ENCODE measurements at places on chromosomes 12 and 14.

DNA sequence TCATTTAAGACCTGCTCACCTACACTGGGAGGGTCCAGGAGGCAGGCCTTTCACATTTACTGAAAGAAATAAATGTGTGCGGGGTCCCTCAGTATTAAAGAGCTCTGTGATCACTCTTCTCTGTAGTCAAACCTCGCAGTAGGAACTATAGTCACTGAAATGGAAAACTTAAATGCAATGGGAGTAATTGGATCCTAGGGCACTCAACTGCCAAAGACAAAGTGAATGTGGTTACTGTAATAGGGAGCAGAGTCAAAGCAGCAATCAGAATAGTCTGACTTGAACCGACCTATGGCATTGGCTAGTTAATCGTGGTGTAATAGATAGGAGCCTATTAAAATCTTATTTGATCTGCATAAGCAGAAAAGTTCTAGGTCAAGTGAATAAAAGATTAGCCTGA lies 26.6 kb upstream of the DYRK2 start:
- no peak for DNase-seq

DNA sequence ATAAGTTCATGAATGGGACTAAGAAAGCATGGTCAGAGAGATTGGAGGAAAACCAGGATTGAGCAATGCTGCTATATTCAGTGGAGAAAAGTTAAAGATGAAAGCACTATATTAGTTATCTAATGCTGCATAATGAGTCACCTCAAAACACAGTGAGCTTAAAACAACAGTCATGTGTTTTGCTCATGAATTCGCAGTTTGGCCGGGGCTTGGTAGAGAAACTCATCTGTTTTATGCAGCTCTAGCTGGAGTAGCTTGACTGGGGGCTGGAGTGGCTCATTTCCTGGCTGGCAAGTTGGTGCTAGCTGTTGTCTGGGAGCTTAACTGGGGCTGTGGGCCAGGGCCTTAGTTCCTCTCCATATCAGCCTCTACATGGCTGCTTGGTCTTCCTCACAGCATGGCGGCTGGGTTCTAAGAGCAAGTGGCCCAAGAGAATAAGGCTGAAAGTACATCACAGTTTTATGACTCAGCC lies 90.1 kb downstream of the ADCK1 start:
- DNase-seq: no peak

DNA sequence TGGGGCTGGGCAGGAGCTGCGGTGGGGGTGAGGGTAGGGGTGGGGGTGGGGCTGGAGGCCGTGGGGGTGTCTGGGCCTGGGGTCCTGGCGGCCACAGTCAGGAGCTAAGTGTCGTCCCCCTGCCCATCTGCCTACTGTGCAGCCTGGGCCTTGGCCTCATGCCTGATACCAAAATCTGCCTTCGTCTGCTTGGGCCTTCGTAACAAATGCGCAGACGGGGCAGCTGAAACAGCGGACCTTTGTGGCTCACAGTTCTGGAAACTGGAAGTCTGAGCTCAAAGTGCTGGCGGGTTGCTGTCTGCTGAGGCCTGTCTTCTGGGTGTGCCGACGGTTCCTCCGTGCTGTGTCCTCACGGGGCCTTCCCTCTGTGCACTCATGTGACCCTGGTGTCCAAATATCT lies 61.7 kb downstream of the KIF26A start:
- no peak for DNase-seq

DNA sequence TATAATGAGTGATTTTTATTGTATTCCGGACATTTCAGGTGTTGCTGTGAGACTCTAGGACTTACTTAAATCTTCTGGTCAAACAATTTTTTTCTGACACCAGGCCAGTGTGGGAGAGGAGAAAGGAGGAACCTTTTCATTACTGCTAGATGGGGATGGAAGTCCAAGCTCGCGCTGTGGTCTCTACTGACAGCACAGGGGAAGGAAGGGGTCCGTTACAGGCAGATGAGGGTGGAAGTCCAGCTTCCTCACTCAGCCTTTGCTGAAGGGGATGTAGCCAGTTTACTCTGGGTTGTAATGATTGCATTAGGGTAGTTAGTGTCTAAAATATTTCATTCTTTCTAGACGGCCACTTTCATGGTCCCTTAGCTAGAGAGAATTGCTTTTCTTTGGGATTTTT lies 26.3 kb upstream of the ST8SIA1 start:
- DNase-seq: peak; percentile 80

DNA sequence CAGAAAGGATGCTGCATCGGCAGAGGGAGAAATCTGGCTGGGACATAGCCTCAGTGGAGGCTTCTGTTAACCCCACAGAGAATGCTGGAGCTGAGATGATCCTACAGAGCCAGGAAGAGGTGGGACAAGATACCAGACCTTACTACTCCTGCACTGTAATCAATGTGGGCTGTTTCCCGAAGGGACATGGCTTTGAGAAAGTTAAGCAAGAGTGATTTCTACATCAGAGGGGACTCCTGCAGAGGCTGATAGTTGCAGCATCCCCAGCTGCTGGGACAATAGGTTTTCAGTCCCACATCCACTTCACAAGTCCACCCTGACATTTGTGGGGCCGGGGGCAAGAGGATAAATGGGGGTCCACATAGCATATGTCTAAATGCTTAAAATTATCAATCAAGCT lies 22.5 kb upstream of the CMKLR1 start:
- DNase-seq: no peak

- peak; percentile 84 for DNase-seq
These were observed 1.1 kb downstream of the MIS18BP1 start for GRCh38 chr14:45251912-45252311.

GRCh38 chr12:89427508-89428156 lies 75.3 kb upstream of the DUSP6 start:
- DNase-seq: no peak

- DNase-seq: no peak
These were observed 22.3 kb downstream of the FBLN5 start for GRCh38 chr14:91925001-91925726.

DNA sequence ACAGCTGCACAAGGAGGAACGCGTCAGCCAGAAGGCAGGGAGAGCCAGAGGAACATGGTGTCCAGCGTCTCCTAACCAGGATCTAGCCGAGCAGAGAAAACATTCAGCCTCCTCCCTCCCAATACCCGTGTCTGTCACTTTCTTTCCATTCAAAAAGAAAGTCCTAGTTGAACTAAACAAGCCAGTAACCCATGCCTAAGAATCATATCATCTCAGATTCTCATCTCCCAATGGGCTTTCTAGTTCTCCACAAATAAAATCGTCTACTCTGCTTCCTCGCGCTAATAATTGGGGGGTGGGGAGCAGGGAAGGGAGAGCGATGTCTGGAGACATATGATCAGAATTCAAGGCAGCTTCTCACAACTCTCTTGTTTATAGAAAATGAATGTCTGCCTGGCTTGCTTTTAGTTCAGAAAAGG lies 7.4 kb downstream of the NKX2-1 start:
- DNase-seq: no peak

GRCh38 chr14:58119381-58119780 lies 32.6 kb downstream of the ARMH4 start:
- DNase-seq: no peak

GRCh38 chr12:117034249-117034648 lies 65.0 kb downstream of the TESC start:
- DNase-seq: no peak

GRCh38 chr12:109963743-109964429 lies 32.3 kb downstream of the GIT2 start:
- no peak for DNase-seq

- no peak for DNase-seq
These were observed 27.2 kb downstream of the PROX2 start for GRCh38 chr14:74848768-74849167.

DNA sequence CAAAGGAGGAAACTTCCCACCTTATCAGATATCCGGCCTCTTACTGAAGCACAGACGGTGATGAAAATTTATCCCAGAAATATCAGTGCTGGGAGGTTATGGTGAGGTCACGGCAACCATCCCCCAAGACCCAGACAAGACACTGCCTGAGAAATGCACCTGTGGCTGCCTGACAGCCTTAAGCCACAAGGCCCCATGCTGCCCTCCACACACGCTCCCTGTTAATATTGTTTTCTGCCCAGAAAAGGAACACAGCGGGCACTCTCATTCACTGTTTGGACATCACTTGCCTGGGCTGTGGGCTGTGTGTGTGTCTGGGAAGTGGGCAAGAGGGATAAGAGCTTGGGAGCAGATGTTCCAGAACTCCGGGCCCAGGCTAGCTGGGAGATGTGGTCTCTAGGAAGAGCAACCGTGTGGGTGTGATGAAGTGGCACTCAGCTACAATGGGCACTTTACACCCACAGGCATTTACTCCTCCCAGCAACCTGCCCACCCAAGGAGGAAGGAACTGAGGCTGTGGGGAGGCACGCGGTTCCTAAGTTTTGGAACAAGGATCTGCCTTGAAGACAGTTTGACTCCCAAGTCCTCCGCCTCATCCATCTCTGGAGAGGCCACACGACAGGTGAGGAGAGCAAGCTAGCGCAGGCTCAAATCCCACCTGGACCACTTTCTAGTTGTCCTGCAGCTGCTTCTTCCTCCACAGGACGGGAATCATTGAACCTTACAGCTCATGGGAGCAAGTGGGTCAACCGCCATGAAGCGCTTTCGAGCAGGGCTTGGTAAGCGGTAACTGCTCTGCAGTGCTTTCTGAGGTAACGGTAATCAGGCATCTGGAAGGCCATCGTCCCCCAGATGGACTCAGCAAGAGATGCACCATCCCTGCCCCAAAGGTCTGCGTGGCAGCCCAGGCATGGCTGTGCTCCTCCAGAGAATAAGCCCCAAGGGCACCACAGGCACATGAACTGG lies 91.4 kb downstream of the CHGA start:
- no peak for DNase-seq

GRCh38 chr14:88618476-88618875 lies 55.6 kb downstream of the ZC3H14 start:
- DNase-seq: no peak

GRCh38 chr12:49336645-49337584 lies at the start of gene C1QL4:
Gene C1QL4, minus strand, starts transcription at chr12:49337188. Its CDS starts 711 bp downstream, at chr12:49336477.
- DNase-seq: peak; percentile 76

DNA sequence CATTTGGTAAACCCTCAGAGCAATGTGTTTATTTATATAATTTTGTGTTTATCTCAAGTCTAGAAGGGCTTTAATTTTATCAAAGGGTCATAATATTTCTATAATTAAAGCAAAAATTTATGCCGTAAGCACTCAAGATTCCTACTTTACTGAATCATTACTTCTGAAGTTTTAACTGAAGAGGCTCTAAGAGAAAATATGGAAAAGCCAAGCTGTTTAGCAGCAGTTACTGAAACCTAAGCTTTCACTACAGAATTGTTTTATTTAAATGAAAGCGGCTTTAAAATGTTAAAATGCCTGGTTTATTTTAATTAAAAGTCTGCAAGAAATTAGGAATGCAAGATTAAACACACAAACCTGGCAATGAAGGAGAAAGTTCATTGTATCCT lies 73.9 kb upstream of the BBS10 start:
- no peak for DNase-seq

- DNase-seq: no peak
These were observed 12.9 kb upstream of the KRAS start for GRCh38 chr12:25263594-25263993.

DNA sequence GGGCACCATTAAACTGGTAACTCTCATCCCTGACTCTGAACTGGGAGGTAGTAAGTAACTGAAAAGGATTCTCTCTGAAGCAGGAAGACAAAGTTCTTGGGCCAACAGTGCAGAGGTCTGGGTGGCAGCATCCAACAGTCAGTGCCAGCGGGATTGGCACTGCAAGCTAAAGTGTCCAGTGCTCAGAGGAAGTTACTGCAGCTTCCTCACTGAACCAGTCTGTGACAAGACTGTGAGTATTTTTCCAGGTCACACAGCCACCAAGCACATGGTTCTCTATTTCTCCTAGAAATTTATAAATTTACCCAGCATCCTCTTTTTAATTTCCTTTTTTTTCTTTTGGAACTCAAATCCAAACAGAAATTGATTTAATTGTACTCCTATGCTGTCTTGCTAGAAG lies 81.6 kb upstream of the FAR2 start:
- DNase-seq: peak; percentile 22

GRCh38 chr12:111409780-111410430 lies 4.2 kb downstream of the SH2B3 start:
- DNase-seq: peak; percentile 75

GRCh38 chr12:53051058-53051880 lies 1.4 kb downstream of the TNS2 start:
- no peak for DNase-seq

- DNase-seq: no peak
These were observed 6.0 kb downstream of the INSM2 start for GRCh38 chr14:35539969-35540368.

DNA sequence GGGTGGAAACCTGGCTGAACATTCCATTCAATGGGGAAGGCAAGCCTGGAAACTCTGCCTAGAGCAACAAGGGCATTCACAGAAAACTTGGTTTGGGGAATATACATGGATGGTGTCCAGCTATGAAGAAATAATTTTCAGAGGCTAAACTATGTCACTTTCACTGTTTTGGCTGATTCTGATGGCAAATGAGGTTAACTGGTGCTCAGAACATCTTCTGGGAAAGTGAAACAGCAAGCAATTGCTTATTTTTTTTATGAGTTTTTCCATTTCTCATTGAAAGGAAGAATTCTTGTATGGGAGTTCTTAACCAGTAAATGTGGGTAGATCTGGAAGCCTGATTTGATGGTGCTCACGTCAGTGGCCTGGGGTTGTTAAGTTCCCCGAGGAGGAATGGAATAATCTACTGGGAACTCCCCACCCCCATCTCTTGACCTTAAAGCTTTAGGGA lies 132.8 kb upstream of the BTG1 start:
- DNase-seq: no peak

GRCh38 chr12:3631759-3632158 lies 121.2 kb downstream of the CRACR2A start:
- DNase-seq: no peak

GRCh38 chr12:94536040-94536965 lies 76.6 kb upstream of the CEP83 start:
- DNase-seq: no peak

DNA sequence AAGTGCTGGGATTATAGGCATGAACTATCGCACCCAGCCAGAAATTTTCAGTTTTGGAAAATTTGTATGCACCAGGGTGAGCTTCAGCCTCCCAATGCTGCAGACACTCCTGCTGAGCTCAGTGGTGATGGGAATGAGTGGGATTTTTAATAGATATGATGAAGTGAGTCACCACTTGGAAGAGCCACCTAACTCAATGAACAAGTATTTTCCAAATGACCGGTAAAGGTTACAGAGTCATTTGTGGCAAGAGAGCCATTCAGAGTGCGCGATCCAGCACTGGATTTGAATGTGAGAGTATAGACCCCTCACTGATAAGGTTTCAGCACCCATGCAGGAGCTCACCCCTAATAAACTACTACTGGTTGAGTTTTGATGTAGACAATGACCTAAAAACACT lies 100.7 kb downstream of the PPP2R5C start:
- no peak for DNase-seq

GRCh38 chr12:74776378-74776777 lies 238.7 kb downstream of the ATXN7L3B start:
- no peak for DNase-seq

GRCh38 chr12:4121506-4122020 lies 152.0 kb upstream of the CCND2 start:
- no peak for DNase-seq

DNA sequence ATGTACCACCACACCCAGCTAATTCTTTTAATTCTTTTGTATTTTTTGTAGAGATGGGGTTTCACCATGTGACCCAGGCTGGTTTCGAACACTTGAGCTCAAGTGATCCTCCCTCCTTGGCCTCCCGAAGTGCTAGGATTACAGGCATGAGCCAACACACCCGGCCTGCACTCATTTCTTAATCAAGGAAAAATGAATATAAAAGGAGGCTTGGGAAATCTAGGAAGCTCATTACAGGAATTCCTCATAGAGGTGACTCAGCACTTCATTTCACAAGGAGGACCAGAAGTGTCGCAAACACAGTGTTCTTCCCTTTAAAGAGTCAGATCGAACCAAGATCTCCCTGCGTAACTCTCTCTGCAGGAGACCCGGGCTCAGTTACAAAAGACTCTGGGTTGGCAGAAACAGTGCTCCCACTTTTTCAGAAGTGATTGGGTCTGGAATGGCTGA lies 30.3 kb downstream of the NFKBIA start:
- peak; percentile 49 for DNase-seq
